ENCODE measurements at places on chromosomes 2 and 18.

GRCh38 chr18:10139783-10140410, 226.1 kb downstream of the VAPA start:
- DNase-seq: no peak

DNA sequence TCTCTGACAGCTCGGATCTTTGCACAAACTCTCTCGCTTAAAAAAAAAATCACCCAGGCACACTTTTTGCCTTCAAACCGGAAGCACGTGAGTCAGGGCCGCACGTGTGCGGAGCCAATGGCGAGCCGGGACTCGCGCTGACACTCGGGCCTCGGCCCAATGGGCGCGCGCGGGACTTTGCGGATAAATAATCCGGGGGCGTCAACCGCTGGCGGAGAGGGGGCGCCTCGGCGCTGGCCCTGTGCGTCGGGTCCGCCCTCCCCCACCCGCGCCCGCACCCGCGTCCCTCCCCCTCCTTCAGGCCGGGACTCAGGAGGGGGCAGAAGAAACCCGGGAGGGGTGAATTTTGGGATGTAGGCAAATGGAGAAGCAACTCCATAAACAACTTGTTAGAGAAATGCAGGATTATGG, 319 bp upstream of the EN1 start:
- peak; percentile 40 for DNase-seq

DNA sequence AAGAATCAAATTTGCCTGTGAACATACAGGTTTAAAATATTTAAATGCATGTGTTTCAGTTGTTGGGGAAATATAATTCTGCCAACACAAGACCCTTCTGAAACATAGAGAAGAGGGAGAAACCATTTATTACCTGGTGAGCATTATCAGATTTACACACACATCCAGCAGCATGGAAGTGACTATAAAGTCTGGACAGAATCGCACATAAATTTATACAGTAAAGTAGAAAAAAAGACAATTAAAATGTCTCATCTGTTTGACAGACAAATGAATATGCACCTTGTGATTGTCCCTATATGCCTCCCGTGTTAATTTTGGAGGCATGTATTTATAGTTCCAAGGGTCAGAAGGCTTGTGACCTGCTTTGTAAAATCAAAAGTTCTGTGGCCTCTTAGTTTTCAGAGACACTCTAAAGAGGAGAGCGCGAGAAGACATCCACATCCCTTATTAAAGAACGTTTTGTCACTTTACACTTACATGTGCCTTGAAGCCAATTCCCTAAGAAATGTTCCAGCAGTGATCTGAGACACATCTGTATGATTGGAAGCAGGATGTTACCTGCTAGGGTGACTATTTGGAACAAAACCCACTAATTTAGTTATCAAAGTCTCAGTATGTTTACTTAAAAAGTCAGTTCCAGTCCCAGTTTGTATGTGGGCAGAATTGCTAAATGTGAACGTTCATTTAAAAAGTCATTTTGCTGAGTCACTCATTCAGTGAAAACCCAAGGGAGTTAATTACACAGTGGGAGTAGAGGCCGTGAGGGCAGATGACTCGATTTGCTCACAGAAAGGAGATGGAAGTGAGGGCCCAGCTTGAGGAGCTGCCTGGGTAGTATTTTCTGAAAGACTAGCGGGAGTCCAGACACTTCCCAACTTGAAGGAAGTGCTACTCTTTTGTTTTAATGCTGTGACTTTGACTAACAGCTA, 527.6 kb upstream of the MEX3C start:
- DNase-seq: no peak

DNA sequence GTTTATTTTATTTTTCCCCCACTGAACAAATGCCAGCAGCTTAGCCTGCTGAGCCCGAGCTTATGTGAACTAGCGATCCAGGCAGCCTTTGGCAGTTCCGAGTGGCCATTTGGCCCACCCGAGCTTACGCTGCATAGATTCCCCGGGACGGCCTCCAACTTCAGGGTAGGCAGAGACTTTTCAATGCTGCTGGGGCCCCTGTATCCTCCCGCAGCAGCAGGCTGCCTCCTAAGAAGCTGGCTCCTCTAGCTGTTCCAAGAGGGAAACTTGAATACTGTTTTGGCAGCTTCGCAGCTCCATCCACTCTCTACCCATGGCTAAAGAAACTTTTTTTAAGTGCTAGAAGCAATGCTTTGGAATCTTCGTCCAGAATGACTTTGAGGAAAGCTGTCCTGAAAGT, 295.2 kb downstream of the SS18 start:
- no peak for DNase-seq

- peak; percentile 25 for DNase-seq
These were observed 12.0 kb upstream of the DARS1 start for GRCh38 chr2:135997380-135997779.

DNA sequence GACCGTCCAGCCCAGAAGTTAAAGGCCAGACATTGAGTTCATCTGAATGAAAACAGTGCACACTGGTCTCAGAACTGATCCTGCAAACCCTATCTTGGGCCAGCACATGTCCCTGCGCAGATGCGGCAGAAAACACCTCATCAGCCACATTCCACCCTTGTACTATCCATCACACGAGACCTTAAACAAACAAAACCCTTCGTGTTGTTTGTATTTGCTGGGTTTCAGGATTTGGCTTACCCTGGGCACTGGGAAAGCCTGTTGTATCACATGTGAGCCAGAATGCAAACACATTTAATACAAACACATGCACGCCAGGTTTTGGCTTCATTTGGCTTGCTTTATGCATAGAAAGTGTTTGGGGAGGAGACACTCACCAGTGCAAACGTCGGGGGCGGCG, 12.5 kb downstream of the WIPF1 start:
- no peak for DNase-seq

GRCh38 chr2:19929226-19929625, 27.4 kb upstream of the TTC32 start:
- no peak for DNase-seq

- DNase-seq: no peak
These were observed 61.3 kb downstream of the SP110 start for GRCh38 chr2:230158468-230158867.

DNA sequence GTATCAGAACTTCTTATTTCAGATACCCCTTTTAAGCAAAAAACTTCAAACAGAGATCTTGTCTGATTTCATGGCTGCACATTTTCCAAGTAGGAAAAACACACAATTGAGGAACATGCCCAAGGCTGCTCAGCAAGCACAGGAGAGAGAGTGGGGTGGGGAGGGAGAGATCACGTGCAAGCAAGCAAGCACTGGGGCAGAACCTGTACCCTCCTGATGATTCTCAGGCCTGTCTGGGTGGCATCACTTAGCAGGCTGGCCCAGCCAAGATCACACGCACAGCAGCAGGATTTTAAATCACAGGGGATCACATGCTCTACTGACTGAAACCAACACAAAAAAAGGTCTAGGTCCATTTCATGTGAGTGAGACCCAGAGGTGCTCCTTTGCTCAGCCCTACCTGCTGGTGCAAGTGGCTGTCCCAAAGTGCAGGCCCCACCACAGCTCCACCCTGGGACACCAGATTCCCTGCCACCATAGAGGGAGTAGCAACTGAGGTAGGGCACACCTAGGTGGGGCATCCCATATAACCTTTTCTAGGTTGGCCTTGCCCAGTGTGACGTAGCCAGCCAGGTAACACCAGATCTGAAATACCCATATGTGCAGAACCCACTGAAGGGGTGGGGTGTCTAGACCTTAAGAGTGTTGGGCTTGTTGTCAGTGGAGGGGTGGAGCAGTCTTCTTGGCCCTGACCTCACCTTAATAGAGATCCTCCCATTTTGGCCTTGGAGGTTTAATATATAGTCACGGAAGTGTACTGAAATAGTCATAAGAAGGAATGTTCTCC, 1.8 kb upstream of the LYPD6B start:
- no peak for DNase-seq

GRCh38 chr2:102301867-102302362, 9.4 kb upstream of the IL1RL1 start:
- no peak for DNase-seq

DNA sequence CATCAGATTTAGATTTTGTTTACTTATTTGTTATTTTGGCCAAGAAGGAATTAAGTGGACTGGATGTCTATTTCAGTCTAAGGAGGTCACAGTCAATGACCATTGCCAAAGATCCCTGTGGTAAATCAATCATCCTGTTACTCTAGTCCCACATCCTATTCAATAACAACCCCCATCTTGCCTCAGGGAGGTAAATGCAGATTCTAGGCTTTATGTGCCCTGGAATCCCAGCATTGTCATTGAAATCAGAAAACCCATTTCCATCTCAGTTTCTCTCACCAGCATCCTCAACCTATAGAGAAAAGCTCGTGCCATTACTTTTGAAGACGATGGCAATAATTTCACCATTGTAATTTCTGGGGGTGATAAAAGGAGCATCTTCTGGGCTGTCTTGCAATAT, 71.8 kb downstream of the SKA1 start:
- no peak for DNase-seq

All from substantia nigra (tissue), 51 donors.